NCI-H774 (cell line): ENCODE measurements at places on chromosomes 13 and 19.

- DNase-seq: peak; percentile 10
Observed at GRCh38 chr19:41708481-41708880, at the start of gene CEACAM5. Gene CEACAM5, plus strand, starts transcription at chr19:41708626. Its CDS starts 106 bp downstream, at chr19:41708732.

- DNase-seq: no peak
Observed at GRCh38 chr13:109647053-109647452, 139.3 kb downstream of the IRS2 start.

- no peak for DNase-seq
Observed at GRCh38 chr19:19610376-19611202, 7.9 kb downstream of the PBX4 start.

GRCh38 chr13:61765181-61765742, 349.6 kb upstream of the PCDH20 start:
- DNase-seq: no peak

GRCh38 chr13:65926750-65927171, 1303.4 kb downstream of the PCDH9 start:
- peak; percentile 45 for DNase-seq

DNA sequence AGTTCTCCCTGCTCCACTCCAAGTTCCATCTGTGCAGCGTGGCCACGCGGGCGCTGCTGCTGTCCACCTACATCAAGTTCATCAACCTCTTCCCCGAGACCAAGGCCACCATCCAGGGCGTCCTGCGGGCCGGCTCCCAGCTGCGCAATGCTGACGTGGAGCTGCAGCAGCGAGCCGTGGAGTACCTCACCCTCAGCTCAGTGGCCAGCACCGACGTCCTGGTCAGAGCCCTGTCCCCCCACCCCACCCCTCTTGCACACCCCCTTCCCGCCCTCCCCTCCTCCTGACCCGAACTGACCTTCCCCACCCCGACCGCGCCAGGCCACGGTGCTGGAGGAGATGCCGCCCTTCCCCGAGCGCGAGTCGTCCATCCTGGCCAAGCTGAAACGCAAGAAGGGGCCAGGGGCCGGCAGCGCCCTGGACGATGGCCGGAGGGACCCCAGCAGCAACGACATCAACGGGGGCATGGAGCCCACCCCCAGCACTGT, 11.6 kb downstream of the FUZ start:
- no peak for DNase-seq

DNA sequence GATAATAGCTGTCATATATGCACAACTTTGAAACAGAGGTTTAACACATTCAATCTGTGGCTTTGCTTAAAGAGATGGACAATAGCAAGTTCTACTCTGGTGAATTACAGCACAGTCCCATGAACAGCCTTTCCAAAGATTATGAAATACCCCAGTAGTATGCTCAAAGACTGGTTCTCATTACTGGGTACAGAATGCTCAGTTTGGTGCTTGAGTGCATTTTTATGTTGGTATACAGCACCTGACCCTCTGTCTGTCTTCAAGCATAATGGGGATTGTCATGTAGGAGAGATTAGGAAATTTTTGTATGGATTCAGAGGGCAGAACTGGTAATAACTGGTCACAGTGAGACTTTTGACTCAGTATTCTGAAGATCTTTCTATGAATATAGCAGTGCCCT, 7.6 kb downstream of the LMO7 start:
- DNase-seq: no peak

DNA sequence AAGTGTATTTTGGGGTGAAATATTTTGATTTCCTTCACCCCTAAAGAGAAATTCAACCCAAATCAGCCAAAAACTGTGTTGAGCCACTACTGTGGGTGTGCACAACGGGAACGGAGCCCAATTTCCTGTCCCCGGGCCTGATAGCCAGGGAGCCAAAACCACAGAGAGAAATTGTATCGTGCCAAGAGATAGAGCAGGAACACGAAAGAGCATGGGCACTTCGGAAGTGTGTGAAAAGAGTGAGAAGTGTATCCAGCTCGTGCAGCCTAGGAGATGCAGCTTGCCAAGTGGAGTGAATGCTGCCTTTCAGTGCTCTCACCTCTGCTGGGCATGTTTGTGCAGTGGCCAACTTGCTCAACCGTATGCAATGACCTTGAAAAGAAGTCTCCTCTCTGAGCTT, 19.4 kb upstream of the PLEKHF1 start:
- DNase-seq: no peak

DNA sequence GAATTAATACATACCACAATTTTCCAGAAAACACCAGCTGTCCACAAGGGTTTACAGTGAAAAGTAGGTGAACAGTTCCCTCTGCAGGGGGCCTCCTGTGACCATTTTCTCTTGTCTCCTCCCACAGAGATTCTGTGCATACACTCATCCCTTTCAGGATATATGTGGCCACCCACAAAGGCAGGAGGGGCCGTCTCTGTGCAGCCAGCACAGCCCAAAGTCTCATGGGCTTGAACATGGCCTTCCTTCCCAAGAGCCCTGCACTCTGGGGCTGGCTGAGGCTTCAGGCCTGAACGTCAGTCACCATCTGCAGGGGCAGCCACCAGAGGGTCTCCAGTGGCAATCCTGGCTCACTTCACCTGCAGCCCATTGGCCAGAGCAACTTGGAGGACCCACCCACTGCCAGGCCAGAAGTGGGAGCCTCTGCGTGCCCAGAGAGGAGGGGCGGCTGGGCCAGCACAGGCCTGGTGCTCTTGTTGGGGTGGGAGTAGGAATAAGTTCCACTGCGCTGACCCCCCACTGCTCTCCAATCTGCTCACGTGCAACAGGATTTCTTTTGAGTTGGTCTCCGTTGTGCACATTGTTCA, 25.1 kb downstream of the TMEM161A start:
- no peak for DNase-seq

- DNase-seq: no peak
Observed at GRCh38 chr13:64591971-64592370, 2638.2 kb downstream of the PCDH9 start.

- no peak for DNase-seq
Observed at GRCh38 chr19:17205237-17206140, 9.7 kb upstream of the USE1 start.

GRCh38 chr19:14053500-14053899, 8.4 kb downstream of the PALM3 start:
- no peak for DNase-seq

DNA sequence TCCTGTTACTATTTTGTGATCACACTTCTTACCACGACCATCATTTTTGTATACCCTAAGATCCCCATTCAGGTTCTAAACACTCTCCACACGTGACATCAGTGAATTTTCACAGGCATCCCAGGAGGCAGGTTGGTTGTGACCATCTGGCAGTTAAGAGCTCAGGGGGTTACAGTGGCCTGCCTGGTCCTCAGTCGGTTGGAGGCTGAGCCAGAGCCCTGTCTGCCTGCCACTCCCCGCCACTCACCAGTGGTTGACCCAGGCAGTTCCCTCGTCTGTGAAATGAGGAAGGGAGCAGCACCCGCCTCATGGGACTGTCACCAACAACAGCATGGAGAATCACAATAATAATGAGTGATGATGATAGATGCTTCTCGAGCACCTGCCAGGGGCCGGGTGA, 36.4 kb upstream of the EHD2 start:
- no peak for DNase-seq

DNA sequence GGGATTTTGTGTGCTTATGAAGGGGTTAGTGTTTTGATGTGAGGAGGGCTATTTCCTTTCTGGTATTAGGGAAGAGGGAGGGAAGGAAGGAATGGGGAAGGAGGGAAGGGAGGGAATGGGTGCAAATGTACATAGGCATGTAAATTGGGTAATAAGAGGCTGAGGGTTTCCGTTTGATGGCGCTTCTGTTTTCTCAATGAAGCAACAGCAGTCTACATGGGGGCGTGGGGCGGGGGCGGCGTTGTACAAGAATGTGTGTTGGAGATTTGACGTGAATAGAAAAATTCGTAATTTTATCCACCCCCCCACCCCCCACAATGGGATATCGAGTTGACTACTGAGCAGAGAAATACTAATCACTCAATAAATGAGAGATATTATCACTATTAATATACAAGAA, 52.5 kb downstream of the PDS5B start:
- no peak for DNase-seq

DNA sequence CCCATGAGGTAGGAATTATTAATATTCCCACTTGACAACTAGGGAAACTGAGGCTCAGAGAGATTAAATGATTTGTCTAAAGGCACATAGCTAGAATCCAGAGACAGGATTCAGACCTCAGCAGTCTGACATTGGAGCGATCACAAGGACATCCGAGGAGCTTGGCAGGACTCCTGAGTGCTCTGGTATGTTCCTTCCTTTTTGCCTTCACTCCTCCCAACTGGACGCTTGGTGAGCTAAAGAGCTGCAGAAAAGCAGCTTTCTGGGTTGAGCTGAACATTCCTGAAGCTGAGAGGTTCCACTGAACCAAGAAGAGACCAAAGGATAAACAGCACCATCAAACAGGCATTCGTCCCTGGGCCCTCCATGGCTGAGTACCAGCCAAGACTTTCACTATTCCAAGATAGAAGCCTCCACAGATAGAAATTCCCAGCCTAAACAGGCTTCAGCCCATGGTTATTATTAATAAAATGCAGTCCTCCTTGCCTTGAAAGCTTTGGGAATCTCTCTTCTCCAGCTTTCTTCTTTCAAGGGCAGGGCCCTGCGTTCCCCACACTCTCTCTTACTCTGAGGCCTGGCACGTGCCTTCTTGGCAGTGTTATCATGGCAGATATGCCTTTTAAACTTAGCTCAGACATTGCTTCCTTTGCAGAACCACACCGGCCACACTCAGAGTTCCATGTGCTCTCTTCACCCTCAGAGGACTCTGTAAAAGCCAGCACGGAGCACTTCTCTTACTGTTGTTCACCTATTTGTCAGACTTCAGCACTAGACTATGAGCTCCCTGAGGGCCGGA, 97.1 kb downstream of the CYSLTR2 start:
- DNase-seq: no peak

GRCh38 chr13:99990126-99990977, 8.8 kb downstream of the ZIC2 start:
- no peak for DNase-seq

DNA sequence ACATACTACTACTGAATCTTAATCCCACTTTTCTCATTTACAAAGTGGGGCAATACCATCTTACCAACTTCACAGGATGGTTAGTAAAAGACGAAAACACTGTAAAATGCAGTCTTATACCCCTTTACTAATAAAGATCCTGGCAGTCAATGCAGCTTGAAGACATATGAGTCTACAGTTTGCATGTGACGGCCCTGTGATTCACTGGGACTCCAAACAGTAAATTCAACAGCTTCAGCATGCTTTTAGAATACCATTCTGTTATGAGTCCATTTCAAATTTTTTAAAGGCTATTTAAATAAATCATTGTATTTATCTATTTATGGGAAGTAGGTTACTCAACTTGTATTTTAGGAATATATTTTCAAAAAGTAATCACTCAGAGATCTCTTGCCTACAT, 629.1 kb downstream of the LIG4 start:
- DNase-seq: no peak

DNA sequence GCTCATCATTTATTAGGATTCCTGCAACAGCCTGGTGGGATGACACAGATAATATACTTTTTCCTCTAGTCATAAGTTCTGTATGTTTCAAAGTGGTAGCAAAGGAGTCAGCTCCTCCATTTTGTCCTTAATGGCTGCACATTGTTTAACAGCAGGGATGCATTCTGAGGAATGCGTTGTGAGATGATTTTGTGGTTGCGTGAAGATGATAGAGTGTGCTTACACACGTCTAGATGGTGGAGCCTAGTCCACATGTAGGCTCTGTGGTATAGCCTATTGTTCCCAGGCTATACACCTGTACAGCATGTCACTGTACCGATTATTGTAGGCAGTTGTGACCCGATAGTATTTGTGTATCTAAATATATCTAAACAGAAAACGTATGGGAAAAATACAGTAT, 4.6 kb downstream of the SMARCA4 start:
- no peak for DNase-seq

- DNase-seq: peak; percentile 71
Observed at GRCh38 chr19:45615795-45616703, 14.0 kb upstream of the GPR4 start.
